PC-3 (cell line): ENCODE measurements at places on chromosomes 3 and 15. TPM values are rescaled to one million over a fixed set of nuclear protein-coding genes. Genes with fewer than 3 reads are reported as not detected.

DNA sequence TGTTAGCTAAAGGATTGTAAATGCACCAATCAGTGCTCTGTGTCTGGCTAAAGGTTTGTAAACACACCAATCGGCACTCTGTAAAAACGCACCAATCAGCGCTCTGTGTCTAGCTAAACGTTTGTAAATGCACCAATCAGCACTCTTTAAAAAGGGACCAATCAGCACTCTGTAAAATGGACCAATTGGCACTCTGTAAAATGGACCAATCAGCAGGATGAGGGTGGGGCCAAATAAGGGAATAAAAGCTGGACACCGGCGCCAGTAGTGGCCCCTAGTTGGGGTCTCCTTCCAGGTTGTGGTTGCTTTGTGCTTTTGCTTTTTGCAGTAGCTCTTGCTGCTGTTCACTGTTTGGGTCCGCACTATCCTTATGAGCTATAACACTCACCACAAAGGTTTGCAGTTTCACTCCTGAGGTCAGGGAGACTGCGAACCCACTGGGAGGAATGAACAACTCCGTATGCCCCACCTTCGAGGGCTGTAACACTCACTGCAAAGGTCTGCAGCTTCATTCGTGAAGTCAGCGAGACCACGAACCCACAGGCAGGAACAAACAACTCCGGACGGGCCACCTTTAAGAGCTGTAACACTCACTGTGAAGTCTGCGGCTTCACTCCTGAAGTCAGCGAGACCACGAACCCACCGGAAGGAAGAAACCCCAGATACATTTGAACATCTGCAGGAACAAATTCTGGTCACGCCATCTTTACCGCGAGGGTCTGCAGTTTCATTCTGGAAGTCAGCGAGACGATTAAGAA is 1.1 kb upstream of the SUCLG2 start:
- H3K36me3 ChIP-seq = no peaks in the 10 kb centered on the region
- peaks cover 13% of the 10 kb centered on the region for H3K4me1 ChIP-seq
- H3K27me3 ChIP-seq = no peaks in the 10 kb centered on the region
- no peak for DNase-seq
- no peak overlapping the region for H3K27ac ChIP-seq
- H3K4me3 ChIP-seq = peak overlapping the region; percentile 77

GRCh38 chr15:53378096-53378800 is 381.2 kb downstream of the WDR72 start:
- H3K4me1 ChIP-seq = no peaks in the 10 kb centered on the region
- no peak overlapping the region for H3K4me3 ChIP-seq
- DNase-seq = no peak
- no peaks in the 10 kb centered on the region for H3K27me3 ChIP-seq
- H3K27ac ChIP-seq = no peak overlapping the region

GRCh38 chr3:15207836-15208504 is 1.9 kb downstream of the CAPN7 start:
- DNase-seq = no peak
- H3K4me3 ChIP-seq = peak overlapping the region; percentile 92
- peaks cover 21% of the 10 kb centered on the region for H3K36me3 ChIP-seq
- H3K27ac ChIP-seq = no peak overlapping the region
- H3K27me3 ChIP-seq = no peaks in the 10 kb centered on the region
- H3K4me1 ChIP-seq = peaks cover 27% of the 10 kb centered on the region

The SLC30A4 gene
- 1.3 and 1.4 TPM in 2 replicates for total RNA-seq
